ENCODE measurements at places on chromosomes 4 and X. TPM values are rescaled to one million over a fixed set of nuclear protein-coding genes. Genes with fewer than 3 reads are reported as not detected.

Gene CFAP99
- total RNA-seq, result 0.60 TPM

Gene NEXMIF
- 3.3 TPM for total RNA-seq

Gene ADH1A
- not detected for total RNA-seq

Gene ZFP92
- 0.64 TPM for total RNA-seq

Gene HSD17B13
- total RNA-seq, result 1.9 TPM

Gene EOLA2
- total RNA-seq, result 27.6 TPM

Gene LGI2
- 0.32 TPM for total RNA-seq

Gene CT45A6
- total RNA-seq, result not detected

Gene SRPX2
- total RNA-seq, result 9.3 TPM

Gene TLR8
- total RNA-seq, result 0.82 TPM

DNA sequence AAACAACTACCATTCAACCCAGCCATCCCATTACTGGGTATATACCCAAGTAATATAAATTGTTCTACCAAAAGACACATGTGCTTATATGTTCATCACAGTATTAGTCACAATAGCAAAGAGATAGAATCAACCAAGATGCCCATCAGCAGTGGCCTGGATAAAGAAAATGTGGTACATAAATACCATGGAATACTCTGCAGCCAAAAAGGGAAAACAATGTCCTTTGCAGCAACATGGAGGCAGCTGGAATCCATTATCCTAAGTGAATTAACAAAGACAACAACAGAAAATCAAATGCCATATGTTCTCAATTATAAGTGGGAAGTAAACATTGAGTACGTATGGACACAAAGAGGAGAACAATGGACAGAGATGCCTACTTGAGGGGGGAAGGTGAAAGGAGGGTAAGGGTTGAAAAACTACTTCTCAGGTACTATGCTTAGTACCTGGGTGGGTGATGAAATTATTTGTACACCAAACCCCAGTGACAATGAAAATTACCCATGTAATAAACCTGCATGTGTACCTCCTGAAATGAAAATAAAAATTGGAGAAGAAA lies 632.1 kb upstream of the AADAT start:
- no peak for DNase-seq

GRCh38 chr4:40199999-40200874 lies 3.4 kb downstream of the RHOH start:
- DNase-seq, result peak; percentile 60

- DNase-seq, result no peak
Observed at GRCh38 chr4:96063639-96064038, 223.7 kb downstream of the PDHA2 start.

GRCh38 chrX:44227991-44228390 lies 115.5 kb downstream of the EFHC2 start:
- DNase-seq, result no peak

DNA sequence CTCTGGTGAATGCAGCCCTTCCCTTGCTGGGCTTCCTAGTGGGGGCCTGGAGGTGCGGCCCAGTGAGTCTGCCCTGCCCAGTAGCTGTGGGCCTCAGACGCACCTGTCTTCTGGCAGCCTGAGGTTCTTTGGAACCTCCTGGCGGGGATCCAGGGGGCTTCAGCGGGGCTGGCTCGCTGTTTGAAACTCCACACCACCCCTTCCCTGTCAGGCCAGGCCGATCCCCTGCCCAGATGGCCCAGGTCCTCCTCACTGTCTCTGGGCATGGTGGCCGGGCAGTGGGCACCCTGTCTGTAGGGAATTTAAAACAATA lies 10.7 kb upstream of the NKX1-1 start:
- no peak for DNase-seq

DNA sequence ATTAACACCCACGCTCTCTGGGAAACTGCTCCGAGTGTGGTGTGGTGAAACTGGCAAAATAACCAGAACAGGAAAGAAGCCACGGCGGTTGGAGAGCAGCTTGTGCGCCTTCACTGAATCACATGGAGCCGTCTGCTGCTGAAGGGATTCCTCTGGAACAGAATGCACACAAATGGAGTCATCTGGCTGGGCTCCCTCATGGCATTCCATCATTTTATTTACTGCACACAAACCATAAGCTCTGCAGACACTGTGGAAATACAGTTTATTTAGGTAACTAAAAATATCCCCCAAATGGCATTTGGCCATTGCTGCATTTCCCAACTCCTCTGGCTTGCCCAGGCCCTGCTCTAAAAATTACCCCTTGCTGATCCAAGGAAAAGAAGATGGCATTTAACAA lies 187.0 kb upstream of the S100G start:
- no peak for DNase-seq

GRCh38 chr4:95288552-95288951 lies 260.2 kb downstream of the UNC5C start:
- no peak for DNase-seq

DNA sequence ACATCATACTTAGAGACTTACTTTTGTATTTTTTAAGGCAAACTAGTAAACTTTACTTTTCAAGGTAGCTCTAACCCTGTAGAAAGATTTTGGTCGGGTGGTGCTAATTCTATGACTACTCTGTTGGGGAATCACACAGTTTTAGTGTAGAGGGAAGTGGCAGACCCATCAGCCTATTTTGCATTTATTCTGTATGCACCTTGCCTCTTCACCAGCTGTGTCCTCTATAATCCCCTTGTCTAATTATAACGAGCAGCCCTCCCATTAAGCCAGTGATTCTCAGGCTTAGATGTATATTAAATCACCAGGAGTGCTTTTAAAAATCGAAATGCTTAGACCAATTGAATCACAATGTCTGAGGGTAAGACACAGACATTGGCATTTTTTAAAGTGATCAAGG lies 78.1 kb downstream of the GALNT7 start:
- no peak for DNase-seq

DNA sequence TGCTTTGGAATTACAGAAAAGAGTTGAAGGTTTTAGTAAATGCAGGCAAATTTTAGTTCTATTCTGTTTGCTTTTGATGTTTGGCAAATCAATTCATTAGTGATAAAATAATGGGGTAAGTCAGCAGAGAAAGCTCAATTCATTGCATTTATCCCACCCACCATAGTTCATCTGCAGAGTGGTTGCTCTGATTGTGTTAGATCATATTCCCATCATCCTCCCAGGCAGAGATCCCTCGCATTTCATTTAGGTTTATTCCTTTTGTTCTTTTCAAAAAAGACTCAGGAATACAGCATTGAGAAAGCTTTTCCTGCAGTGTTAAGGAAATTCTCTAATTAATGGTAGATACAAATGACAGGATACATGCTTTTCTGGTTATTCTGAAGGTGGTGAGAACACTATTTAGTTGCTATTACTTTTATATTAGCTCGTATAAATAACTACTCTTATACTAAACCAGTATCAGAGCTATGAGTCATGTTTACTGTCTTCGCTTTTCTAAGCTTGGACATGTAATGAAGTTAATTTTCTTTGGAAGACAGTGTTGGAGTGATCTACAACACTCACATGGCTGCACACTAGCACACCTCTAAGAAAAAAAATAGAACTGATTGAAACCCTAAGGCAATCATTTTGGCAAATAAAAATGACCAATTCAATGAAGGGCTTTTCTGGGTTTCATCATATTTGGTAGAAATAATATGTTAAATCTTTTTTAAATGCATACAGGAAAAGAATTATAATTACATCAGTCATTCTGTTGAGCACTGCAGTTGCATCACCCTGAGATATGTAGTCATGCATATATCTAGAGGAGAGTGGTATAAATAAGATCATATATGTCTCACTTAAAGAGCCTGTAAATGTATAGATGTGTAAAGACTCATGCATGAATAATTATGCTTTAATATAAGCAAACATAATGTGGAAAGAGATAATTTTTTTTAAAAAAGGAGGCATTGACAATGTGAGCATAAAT lies 351.6 kb downstream of the PCDH7 start:
- no peak for DNase-seq

DNA sequence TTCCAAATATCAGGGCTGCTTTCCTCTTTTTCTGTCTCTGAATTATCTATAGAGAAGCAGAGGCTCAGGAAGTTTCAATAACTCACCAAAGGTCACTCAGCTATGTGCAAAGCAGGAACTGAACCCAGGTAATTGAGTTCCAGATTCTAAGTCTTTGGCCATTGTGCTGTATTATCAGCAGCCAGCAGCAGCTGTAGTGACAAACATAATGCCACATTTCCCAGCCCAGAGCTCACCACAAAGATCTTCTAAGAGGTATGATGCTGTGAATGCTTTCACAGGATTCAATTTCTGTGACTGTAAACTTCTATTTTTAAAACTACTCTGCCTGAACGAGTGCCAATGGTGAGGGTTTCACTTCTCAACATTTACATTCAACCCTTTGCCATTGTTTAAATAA lies 56.4 kb downstream of the SPOCK3 start:
- no peak for DNase-seq

DNA sequence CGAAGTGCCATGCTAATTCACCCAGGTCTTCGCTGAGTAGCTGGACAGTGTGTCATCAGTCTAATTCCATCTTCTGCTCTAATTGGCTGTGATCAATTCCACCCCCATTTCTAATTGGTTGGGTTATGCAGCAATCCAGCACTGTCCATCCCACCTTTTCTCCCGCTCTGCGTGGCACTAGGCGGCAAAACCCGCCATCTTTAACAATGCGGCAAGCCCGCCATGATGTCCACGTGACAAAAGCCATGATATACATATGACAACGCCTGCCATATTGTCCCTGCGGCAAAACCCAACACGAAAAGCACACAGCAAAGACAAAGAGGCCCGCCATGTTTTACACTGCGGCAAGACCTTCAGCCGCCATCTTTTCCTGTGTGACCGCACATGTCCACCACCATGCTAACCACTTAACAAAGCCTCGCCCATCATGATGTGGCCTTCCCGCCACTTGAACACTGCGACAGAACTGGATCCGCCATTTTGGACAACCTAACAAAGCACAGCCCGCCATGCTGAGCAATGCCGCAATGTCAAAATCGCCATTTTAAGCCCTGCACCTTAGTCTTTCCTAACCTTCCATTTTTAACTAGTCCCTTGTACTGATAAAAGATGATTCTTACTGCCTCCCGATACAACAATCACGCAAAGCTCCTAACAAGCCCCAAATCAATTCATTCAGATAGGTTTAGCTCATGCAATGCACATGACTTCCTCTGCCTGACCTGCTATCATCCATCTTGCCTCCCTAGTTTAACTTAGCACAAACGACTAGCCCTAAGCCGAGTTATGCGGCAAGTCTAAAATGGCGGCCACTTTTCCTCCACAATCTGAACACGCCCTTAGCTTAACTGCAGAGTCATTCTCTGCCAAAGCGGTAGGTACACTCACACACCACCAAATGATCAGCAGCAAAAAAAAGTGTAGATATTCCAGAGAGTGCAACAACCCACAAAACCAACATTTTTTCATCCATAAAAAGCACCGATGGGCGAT lies 288.3 kb downstream of the CHIC1 start:
- peak; percentile 90 for DNase-seq

DNA sequence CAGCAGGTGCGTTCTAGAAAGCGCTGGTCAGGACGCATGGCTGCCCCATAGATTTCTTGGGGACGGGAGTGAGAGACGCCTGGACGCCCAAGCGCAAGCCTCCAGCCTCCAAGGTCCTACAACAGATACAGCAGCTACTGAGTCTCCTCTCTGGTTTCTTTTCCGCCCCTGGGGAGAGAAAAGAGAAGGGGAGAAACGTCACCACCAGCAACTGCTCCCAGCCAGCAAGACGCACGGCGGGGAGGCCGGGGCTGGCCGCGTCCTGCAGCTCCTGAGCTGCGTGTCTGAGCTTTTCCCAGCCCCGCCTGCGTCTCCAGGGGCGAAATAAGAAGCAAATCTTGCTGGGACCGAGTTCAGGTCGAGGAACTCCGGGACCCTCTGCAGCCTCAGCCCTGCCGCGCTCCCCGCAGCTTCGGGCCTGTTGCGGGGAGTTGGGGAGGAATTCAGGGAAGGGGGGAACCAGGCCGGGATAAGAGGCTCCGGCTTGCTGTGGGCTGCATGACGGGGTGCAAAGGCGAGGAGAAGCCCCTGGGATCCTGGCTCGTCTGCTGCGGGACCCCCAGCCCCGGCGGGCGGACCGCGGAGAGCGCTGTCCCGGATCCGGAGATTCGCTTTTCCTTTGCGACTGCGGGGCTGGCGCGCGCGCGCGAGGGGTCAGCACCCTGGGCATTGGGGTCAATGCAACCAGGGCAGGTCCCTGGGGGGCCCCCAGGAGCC lies 6.8 kb upstream of the SHOX start:
- DNase-seq, result no peak

DNA sequence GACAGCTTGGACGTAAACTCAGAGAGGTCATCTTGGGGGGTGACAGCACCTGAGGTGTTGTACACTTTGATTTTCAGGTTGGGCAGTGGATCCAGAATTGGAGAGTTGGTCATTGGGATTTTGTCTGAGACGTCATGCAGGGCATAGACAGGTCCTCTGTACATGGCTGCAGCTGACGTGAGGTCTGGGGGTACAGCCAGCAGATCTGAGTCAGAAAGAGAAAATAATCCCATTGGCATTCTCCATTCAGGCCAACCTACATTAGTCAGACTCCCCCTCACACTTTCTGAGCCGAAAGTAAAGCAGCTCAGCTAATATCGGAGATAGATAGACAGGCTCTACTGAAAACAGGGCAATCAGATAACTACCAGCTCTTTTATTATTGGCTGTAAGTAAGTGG lies 329.7 kb downstream of the UNC5C start:
- DNase-seq, result no peak

- no peak for DNase-seq
Observed at GRCh38 chr4:173076903-173077634, 91.5 kb upstream of the GALNT7 start.

- DNase-seq, result no peak
Observed at GRCh38 chrX:73076838-73077237, 2.5 kb downstream of the PABPC1L2A start.

All from transverse colon (tissue), 4 donors.